ENCODE measurements at places on chromosomes 1 and 21. TPM values are rescaled to one million over a fixed set of nuclear protein-coding genes. Genes with fewer than 3 reads are reported as not detected.
A peak's percentile ranks its signal among the peaks of the same experiment; 100 is the strongest.

DNA sequence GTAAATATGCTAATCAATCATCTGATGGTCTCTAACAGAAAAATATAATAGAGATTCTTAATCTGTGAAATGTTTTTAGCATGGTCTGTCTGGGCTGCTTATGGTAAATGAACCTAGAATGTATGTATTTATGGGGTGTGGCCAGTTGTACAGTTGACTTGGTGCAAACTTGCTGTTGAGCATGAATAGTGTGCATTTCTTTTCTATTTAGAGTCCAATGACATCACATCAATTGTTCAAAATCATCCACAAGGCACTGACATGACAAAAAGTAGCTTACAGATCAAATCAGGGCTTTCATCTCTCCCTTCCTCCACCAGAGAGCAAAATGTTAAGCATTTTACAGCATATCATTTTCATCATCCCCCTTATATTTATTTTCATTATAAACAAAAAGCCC lies 1010.3 kb downstream of the KCNT2 start:
- DNase-seq, result no peak
- H3K27me3 ChIP-seq, result no peaks in the 10 kb centered on the region
- H3K27ac ChIP-seq, result no peak overlapping the region
- no peak overlapping the region for H3K4me3 ChIP-seq
- peaks cover 4% of the 10 kb centered on the region for H3K36me3 ChIP-seq

The HAO2 gene
- total RNA-seq, result not detected

The GPR157 gene
- 1.9 TPM for total RNA-seq

The TMEM82 gene
- not detected for total RNA-seq

DNA sequence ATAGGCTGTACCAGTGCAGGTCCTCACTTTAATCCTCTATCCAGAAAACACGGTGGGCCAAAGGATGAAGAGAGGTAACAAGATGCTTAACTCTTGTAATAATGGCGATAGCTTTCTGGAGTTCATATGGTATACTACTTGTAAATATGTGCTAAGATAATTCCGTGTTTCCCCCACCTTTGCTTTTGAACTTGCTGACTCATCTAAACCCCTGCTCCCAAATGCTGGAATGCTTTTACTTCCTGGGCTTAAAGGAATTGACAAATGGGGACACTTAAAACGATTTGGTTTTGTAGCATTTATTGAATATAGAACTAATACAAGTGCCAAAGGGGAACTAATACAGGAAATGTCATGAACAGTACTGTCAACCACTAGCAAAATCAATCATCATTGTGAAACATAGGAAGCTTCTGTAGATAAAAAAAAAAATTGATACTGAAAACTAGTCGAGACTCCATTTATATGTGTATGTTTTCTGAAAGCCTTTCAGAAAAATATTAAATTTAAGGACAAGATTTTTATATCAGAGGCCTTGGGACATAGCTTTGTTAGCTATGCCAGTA lies 7.0 kb downstream of the SOD1 start:
- peaks cover 30% of the 10 kb centered on the region for H3K4me1 ChIP-seq
- H3K27ac ChIP-seq, result no peak overlapping the region
- no peak overlapping the region for H3K4me3 ChIP-seq
- no peaks in the 10 kb centered on the region for H3K27me3 ChIP-seq
- H3K36me3 ChIP-seq, result peaks cover 24% of the 10 kb centered on the region

DNA sequence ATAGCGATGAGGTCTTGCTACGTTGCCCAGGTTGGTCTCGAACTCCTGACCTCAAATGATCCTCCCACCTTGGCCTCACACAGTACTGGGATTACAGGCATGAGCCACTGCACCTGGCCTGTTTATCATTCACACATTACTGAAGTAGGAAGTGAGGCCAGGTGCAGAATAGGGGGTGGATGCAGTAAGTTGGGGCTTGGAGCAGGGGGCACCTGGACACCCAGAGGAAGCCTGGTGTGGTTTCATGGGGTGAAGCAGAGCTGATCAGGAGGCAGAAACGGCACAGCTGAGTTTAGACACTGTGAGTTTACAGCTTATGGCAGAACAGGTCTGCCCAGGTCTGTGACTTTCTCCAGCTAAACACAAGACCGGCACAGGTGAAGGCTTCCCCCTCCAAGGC lies 4.9 kb downstream of the CDA start:
- H3K27ac ChIP-seq, result no peak overlapping the region
- no peak overlapping the region for H3K4me3 ChIP-seq
- H3K4me1 ChIP-seq, result no peaks in the 10 kb centered on the region

DNA sequence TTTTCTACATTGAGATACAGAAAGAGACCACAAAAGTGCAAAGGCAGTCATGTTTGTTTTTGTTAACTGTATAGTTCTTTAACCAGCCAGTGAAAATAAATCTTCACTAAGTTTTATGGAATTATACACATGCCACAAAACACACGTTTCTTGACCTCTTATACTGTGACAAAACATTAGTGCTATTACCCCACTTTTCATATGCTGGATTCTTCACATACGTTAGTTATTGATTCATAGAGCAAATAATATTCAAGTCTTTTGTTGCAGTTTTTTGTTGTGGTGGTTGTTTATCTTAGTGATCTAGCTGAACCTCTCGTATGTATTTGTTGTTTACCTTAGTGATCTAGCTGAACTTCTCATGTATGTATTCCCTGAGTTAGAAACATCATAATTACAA lies 28.0 kb downstream of the LYPLAL1 start:
- DNase-seq, result no peak
- H3K36me3 ChIP-seq, result peaks cover 22% of the 10 kb centered on the region
- H3K4me3 ChIP-seq, result no peak overlapping the region
- H3K4me1 ChIP-seq, result peaks cover 3% of the 10 kb centered on the region
- H3K27me3 ChIP-seq, result no peaks in the 10 kb centered on the region
- H3K27ac ChIP-seq, result no peak overlapping the region

- peaks cover under 1% of the 10 kb centered on the region for H3K36me3 ChIP-seq
- H3K27me3 ChIP-seq, result peaks cover 27% of the 10 kb centered on the region
- H3K27ac ChIP-seq, result no peak overlapping the region
- H3K4me1 ChIP-seq, result no peaks in the 10 kb centered on the region
Observed at GRCh38 chr1:29416267-29417146, 180.2 kb downstream of the PTPRU start.

- no peak overlapping the region for H3K27ac ChIP-seq
- H3K4me3 ChIP-seq, result no peak overlapping the region
- H3K4me1 ChIP-seq, result no peaks in the 10 kb centered on the region
Observed at GRCh38 chr1:110462964-110463363, 12.0 kb downstream of the PROK1 start.

GRCh38 chr1:23148084-23148483 lies 20.6 kb downstream of the LUZP1 start:
- no peaks in the 10 kb centered on the region for H3K27me3 ChIP-seq
- H3K36me3 ChIP-seq, result no peaks in the 10 kb centered on the region
- no peak overlapping the region for H3K4me3 ChIP-seq
- DNase-seq, result no peak
- no peaks in the 10 kb centered on the region for H3K4me1 ChIP-seq

GRCh38 chr1:165824269-165824643 lies 3.2 kb upstream of the UCK2 start:
- DNase-seq, result no peak
- peaks cover 24% of the 10 kb centered on the region for H3K4me1 ChIP-seq
- H3K27me3 ChIP-seq, result peaks cover 2% of the 10 kb centered on the region
- H3K36me3 ChIP-seq, result no peaks in the 10 kb centered on the region
- peak overlapping the region; percentile 56 for H3K4me3 ChIP-seq

DNA sequence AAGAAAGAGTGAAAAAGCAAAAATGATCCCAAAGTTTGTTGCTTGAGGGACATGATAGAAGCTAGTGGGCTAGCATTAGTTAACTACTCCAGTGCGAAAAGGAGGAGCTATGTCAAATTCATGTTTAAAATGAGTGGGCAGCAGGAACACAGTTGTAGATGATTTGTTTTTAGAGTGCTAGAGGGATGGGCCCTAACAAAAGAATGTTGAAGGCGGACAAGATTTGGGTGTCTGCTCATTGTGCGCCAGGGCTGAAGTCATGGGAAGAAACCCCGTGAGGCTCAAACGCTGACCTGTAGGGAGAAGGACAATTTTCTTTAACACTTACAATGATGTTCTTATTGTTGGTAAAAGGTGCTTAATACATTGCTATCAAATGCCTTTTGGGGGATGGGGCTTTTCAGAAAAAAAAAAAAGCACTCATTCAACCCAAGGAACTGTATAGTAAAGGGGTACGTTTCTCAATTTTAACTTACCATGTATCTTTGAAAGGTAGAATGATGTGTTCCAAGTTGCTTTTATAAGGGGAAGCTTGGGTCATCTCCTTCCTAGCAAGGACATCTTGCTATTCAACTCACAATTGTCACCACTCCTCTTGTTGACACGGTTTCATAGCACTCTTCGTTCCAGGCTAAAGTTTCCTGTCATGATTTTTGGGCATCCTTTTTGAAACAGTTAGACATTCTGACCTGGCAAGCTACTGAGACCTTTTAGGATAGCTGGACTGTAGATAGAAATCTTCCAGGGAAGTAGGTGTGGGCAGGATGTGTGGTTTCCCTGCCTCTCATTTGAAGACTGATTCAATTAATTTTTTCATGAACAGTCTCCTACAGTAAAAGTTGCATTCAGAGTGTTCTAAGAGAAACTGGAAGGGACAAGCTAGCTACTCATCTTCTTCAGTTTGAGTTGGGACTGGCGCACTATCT lies 53.0 kb upstream of the CNN3 start:
- peaks cover 3% of the 10 kb centered on the region for H3K36me3 ChIP-seq
- peaks cover 14% of the 10 kb centered on the region for H3K4me1 ChIP-seq
- H3K27me3 ChIP-seq, result no peaks in the 10 kb centered on the region
- H3K4me3 ChIP-seq, result no peak overlapping the region

DNA sequence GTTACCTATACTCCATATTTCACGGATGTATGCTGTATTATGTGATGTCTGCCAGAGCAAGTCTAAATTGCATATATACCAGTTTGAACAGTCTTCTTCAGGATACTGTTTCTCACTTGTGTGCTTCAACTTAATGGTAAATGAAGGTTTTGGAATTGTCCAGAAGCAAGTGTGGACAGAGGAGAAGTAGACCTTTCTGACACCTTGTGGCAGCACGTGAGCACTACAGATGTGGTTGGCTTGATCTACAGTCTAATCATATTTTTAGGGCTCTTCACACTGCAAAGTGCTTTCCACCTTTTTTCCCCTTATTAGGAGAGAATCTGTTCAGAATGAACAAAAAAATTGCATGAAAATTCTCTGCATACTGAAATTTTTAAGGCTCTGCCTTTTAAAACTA lies 10.9 kb downstream of the MORC3 start:
- H3K4me3 ChIP-seq, result no peak overlapping the region
- DNase-seq, result peak; percentile 13
- peaks cover 12% of the 10 kb centered on the region for H3K4me1 ChIP-seq
- H3K36me3 ChIP-seq, result peaks cover 3% of the 10 kb centered on the region
- no peak overlapping the region for H3K27ac ChIP-seq

DNA sequence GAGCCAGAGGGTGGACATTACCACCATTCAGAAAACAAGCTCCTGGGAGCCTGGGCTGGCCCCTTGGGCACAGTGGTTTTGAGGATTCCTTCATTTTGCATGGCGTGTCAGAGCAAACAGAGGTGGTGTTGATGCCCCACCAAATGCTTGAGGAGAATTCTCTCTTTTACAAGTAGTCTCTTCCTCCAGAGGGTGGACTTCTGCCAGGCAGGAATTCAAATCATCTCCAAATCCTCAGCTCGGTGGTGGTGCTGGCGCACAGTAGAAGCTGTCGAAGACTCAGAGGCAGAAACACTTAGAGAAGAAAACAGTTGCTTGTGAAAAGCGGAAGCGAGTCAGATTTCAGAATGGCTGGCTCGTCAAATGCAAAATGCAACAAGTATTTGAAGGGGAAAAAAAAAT lies 3.4 kb upstream of the CHI3L1 start:
- H3K4me3 ChIP-seq, result no peak overlapping the region
- DNase-seq, result no peak
- H3K4me1 ChIP-seq, result peaks cover 31% of the 10 kb centered on the region
- H3K27ac ChIP-seq, result no peak overlapping the region

DNA sequence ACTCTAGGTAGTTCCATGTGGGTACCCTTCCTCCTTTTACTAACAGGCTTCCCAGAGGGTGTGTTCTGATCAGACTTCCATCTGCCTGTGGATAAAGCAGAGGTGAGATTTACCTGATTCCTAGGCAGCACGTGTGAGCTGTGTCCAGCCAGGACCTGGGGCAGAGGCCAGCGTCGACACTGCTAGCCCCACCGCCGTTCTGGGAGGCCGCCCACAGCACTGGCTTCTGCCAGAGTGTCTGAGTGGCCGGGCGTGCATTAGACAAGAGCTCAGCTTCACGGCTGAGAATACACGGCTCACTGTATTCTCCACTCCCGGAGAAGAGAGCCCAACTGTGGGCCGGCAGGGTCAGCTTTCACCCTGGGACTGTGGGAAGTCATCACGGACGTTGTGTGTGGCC lies 82.5 kb downstream of the PRDM16 start:
- no peak for DNase-seq
- peaks cover 4% of the 10 kb centered on the region for H3K27me3 ChIP-seq
- no peaks in the 10 kb centered on the region for H3K36me3 ChIP-seq
- peaks cover 21% of the 10 kb centered on the region for H3K4me1 ChIP-seq
- H3K4me3 ChIP-seq, result no peak overlapping the region

The MCOLN3 gene
- total RNA-seq, result not detected

GRCh38 chr1:225021037-225021436 lies 91.6 kb downstream of the DNAH14 start:
- H3K36me3 ChIP-seq, result peaks cover 42% of the 10 kb centered on the region
- H3K27me3 ChIP-seq, result no peaks in the 10 kb centered on the region
- no peak for DNase-seq
- no peaks in the 10 kb centered on the region for H3K4me1 ChIP-seq
- no peak overlapping the region for H3K4me3 ChIP-seq

DNA sequence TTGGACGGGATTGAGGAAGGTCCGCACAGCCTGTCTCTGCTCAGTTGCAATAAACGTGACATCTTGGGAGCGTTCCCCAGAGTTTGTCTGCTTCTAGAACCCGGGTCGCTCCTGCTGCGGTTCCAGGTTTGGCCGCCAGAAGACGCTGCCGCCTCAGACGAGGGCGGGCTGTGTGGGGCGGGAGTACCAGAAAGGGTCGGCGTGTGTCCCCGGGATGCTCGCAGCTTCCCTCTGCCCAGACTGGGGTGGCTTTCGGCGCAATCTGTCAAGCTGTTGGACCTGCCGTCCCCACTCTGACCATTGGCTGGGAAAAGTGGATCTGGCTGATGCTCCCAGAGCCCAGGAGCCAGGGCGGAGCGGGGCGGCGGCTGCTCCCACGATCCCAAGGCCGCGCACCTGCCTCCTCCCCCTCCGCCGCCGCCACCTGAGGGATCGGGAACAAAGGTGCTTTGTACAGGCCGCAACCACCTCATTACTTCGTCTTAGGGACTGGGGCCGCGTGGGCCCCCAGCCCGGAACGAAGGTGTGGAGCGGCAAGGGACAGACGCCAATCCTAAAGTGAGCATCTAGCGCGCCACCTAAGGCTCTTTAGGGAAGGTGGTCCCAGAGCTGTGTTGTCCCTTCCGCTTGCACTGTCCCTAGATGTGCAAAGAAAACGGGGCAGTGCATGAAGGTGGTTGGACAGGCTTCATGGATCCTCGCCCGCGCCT lies 683 bp upstream of the EFNA4 start:
- H3K27ac ChIP-seq, result no peak overlapping the region
- peak overlapping the region; percentile 84 for H3K4me3 ChIP-seq
- peaks cover 38% of the 10 kb centered on the region for H3K4me1 ChIP-seq
- peak; percentile 91 for DNase-seq
- H3K27me3 ChIP-seq, result peaks cover 11% of the 10 kb centered on the region
- H3K36me3 ChIP-seq, result no peaks in the 10 kb centered on the region

Data from neural crest cell (in vitro differentiated cells).